ENCODE measurements at places on chromosomes 16 and 17.

GRCh38 chr16:72367851-72368250 lies 195.9 kb upstream of the PMFBP1 start:
- no peak for DNase-seq

DNA sequence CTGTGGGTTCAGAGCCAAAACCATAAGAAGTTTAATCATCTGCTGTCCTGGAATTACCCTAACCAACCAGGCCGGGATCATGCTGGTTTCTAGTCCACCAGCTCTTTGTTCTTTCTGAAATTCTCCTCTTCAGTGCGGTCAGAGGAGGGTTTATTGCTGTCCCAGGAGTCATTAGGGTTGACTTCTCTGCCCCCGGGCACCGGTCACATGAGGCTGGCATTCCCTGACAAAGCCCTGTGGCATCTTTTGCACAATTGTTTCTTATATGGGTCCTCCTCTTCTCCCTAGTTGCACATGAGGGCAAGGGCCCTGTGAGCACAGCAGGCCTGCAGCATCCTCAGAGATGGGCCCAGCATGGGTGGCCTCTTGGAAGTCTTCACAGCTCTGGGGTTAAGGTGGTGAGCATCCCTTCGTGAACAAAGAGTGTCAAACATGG lies 243.9 kb downstream of the IRF8 start:
- no peak for DNase-seq

GRCh38 chr17:37239690-37240334 lies 136.0 kb upstream of the C17orf78 start:
- peak; percentile 62 for DNase-seq

- DNase-seq = no peak
Measured at GRCh38 chr16:66529475-66529874, 20.4 kb downstream of the TK2 start.

- peak; percentile 18 for DNase-seq
Measured at GRCh38 chr16:84947022-84947421, 64.3 kb downstream of the ZDHHC7 start.
